ENCODE measurements at places on chromosomes 7 and 10.

DNA sequence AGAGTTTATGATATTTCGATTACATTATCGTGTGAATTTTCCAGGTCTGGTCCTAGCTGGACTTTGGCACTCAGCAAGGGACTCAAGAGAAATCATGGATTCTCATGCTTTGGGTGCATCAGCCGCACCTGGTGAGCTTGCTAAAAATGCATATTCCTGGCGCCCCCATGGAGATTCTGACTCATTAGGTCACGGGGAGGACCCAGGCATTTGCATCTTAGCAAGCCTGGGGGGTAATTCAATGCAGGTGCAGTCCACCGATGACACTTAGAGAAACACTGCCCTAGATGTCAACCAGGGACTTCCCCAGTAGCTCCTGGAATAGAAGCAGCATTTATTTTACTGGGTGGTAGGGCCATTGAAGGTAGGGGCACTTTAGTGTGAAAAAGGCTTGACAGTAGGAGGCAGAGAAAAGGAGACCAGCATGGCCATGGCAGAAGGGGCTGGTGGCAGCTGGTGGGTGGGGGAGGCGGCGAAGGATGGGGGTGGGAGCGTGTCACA lies 29.9 kb upstream of the PDCD4 start:
- no peak for DNase-seq

DNA sequence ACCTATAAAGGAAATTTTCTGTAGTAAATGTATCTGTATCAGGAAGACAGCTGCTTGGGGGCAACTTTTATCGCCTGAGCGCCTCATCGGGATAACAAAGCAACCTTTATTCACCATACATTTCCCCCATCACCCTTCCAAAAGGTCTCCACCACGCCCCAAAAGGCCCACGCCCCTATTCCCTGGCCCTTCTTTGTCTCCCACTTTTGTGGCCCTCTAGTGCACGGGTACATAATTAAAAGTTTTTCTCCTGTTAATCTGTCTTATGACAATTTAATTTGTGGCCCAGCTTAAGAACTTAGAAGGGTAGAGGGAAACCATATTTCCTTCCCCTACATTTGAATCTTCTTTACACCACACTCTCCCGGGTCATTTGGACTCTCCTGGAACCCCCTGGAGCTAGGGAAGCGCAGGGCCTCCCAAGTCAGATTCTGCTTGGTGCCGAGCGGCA lies 625 bp downstream of the RP9 start:
- DNase-seq, result no peak

GRCh38 chr7:102271158-102271798 lies 15.4 kb upstream of the SH2B2 start:
- no peak for DNase-seq

DNA sequence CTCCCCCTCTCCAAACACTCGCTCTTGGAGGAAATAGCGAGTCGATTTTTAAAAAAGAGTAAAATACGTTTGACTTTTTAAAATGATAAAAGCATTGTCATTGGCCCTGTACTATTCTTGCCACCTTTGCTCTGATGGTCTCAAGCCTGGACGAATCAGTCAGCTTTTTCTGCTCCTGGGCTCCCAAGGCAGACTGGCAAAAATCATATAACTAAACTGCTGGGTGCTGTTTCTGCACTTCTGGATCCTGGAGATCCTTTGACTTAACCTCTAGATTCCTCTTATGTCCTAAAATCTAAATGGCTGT lies 1.8 kb downstream of the TPST1 start:
- no peak for DNase-seq

GRCh38 chr10:101597091-101597900 lies 9.2 kb downstream of the DPCD start:
- no peak for DNase-seq

GRCh38 chr7:83271212-83272099 lies 108.8 kb upstream of the PCLO start:
- DNase-seq, result no peak

GRCh38 chr7:1673581-1674118 lies 3.6 kb downstream of the ELFN1 start:
- no peak for DNase-seq

- DNase-seq, result no peak
Measured at GRCh38 chr7:57769958-57770357, 320.0 kb downstream of the ZNF716 start.

DNA sequence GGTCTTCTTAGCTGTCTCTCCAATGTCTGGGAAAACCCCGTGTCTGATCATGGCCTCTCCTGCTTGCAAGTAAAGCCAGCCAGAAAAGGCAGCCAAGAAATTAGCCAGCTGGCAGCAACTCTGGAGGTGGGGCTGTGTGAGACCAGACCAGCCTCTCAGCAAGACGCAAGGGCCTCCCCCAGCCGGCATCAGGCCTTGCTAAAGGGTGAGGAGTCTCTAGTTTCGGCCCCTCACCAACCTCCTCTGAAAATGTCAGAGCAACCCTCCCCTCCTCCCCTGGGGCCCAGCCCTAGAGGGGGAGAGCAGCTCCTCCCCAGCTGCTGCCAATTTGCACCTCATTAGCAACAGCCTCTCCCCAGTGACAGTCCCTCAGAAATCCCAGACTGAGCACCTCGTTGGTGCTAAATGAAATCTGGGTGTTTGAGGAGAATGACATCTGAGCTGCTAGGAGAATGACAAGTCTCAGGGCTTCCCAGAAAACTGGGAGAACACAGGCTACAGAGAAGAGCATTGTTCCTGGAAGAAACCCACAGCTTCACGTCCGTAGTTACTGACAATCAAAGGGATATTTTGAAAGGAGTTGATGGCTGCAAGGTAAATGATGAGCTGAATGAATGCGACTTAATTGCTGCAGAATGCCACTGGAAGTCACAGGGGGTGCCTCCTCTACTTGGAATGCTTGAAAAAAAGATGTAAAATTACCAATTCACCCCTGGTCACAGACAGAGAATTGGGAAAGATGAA lies 25.9 kb downstream of the DGKI start:
- DNase-seq, result no peak

DNA sequence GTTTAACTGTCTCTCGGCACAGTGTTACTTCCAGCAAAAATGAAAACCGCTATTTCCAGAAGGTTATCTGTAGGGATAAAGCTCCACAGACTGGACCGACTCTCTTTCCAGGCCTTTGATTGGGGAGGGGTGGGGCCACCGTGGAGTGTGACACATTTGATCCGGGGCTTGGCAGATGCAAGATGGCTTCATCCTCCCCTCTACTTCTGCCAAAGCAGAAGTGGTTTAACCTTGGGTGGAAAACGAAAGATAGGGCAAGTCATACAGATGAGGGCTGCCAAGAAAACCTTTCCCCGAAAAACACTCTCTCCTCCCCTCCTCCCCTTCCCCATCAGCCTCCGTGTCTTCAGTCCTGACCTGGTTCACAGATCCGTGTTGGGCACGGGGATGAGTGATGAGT lies 139.7 kb upstream of the SH2B2 start:
- no peak for DNase-seq

GRCh38 chr10:88036126-88036525 lies 172.7 kb downstream of the PTEN start:
- DNase-seq, result no peak

DNA sequence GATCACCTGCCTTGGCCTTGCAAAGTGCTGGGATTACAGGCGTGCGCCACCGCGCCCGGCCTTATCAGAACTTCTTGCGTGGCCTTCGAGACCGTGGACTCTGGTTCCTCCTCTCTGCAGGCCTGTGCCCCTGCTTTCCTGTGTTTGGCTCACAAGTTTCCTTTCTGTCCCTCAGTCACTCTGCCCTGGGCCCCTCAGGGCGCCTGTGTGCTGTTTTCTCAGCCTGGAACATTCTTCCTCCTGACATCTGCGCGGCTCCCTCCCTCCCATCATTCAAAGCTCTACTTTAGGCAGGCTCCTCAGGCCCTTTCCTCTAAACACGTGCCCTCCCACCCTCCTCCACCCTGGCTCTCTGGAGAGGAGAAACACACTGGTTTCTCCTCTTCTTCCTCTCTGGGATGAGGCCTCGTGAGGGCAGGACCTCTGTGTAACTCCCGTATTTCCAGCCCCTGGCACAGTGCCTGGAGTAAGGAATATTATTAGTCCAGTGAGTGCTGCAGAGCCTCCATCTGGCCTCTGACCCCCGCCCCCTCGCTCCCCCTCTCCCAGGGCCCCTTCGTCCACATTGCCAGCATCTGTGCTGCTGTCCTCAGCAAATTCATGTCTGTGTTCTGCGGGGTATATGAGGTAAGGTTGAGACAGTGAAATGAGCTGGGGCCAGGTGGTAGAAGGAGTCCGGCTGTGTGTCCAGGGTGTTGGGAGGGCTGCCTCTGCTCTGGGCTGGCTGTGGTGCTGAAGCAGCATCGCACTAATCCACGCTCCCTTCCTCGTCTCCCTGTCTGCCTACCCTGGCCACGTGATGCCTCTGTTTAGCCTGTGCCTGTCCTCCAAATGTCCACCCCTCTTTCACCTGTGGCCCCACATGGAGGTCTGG lies 7.1 kb downstream of the CLCN1 start:
- DNase-seq, result no peak

DNA sequence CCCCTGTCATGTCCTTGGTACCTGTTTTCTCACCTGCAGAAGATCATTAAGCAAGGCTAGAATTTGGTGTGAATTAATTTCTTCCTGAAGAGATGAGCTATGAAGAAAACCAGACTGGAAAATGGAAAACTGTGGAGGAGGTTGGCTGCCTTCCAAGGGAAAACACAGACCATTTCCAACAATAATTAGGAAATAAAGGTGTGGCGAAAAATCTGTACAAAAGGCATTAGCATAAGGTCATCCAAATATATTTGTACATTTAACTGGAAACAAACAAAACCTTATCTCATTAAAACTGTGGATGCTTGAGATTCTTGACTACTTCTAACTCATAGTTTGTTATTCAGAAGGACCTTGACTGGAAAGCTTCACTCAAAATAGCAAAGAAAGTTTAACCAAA lies 1.7 kb downstream of the STN1 start:
- DNase-seq, result no peak

DNA sequence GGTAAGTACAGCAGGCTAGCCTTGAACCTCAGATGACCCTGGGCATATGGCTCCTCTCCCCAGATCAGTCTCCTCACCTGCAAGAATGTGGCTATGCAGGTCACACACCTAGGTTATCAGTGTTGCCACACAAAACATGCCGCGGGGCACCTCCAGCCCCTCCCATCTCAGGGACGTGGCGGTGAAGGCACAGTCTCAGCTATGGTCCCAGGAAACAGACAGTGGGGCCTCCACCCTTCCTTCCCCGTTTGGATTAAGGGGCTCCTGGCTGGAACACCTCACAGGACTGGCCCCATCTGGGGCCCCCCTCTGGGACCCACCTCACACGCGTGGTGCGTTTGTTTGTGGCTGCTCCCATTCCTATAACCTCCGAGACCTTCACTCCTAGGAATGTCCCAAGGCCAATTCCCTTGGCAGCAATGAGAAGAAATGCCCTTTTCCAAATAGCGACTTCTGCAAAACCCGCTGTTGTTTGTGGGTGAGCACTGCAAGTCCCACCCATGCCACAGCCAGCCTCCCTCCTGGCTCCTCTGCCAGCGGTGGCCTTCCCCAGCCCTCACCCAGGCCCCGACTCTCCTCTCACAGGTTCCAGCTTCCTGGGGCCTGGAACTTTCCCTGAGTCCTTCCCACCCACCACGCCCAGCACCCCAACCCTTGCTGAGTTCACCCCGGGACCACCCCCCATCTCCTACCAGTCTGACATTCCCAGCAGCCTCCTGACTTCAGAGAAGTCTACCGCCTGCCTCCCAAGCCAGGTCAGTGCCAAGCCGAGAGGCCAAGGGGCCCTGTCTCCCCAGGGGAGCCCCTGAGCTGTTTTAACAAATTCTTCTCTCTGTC lies 17.1 kb downstream of the ZMIZ2 start:
- no peak for DNase-seq

DNA sequence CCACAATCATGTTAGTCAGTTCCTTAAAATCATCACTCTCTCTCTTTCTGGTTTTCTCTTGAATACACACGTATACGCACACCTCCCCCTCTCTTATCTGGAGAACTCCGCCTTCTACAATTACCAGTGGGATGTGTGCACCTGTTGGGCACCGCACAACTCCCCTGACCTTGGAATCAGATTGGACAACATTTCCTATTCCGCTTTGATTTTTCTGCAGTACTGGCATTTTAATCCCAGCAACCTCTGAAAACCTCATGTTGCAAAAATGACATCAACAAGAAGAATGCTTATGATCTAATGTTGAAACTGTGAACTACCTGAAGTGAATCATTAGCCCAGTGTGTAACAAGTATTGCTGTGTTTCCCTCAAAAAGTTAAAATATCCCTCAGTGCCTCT lies 109.6 kb downstream of the KIAA1217 start:
- no peak for DNase-seq

- DNase-seq, result no peak
Measured at GRCh38 chr7:4803397-4804241, 28.2 kb downstream of the AP5Z1 start.

- DNase-seq, result no peak
Measured at GRCh38 chr7:13849163-13849892, 140.1 kb downstream of the ETV1 start.

DNA sequence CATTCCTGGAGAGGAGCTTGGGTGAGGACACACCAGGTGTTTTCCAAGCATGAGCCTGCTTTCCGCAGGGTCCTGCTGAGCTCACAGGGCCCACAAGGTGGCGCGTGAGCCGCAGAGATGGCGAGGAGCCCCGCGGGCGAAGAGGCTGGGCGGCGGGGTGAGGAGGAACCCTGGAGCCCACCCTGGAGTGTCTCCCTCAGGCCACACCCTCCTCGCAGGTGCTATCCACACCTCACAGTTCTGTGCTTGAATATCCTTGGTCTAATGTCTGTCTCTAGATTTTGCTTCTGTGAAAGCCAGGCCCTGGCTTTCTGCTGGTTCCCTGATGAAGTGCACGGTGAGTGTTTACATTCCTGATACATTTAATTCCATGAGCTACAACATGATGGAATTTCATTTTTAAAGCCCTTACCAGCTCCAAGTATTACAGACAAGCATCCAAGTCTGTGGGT lies 433.6 kb downstream of the ACTR3B start:
- DNase-seq, result no peak

GRCh38 chr10:120477021-120477742 lies 20.2 kb downstream of the PLPP4 start:
- no peak for DNase-seq

DNA sequence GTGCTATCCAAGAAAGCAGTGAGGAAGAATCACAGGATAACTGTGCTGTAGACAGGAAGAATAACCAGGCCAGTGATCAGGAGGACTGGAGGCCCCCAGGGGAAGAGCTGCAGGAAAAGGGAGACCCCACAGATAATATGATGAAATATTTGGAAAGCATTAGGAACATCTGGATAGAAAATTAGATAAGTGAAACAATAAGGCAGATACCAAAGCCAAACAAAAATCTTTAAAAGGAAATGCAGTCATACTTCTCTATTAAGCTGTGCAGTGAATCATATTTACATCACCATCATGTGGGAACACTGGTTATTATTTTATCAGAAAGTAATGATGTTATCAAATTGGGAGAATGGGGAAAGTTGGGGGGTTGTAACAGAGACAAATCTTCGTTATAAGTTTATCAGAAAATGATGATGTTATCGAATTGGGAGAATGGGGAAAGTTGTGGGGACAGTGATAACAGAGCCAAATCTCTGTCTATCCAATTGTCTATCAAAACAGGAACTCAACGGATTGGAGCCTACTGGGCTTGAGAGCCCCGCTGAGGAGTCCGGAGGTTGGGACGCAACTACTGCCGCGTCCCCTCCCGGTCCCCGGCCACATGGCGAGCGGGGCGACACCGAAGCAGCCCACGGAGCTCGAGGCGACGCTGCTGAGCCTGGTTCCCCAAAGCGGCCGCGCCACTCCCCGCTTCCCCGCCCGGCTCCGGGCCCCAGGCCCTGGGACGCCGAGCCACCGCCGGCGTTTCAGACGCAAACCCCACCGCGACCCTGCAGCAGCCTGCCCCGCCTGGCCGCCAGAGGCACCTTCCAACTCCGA lies 14.0 kb upstream of the RALA start:
- DNase-seq, result no peak

Data from stimulated activated CD4-positive, alpha-beta T cell treated with anti-CD3 and anti-CD28 coated beads, Interleukin-15, amount 100 ng/mL, for 1 hour (primary cell).